Stimulated activated CD4-positive, alpha-beta T cell treated with anti-CD3 and anti-CD28 coated beads, Interleukin-15, amount 100 ng/mL, for 1 hour (primary cell): ENCODE measurements at places on chromosomes 1 and 21.

- DNase-seq, result no peak
These were observed 32.1 kb downstream of the FAM151A start for GRCh38 chr1:54591127-54591756.

DNA sequence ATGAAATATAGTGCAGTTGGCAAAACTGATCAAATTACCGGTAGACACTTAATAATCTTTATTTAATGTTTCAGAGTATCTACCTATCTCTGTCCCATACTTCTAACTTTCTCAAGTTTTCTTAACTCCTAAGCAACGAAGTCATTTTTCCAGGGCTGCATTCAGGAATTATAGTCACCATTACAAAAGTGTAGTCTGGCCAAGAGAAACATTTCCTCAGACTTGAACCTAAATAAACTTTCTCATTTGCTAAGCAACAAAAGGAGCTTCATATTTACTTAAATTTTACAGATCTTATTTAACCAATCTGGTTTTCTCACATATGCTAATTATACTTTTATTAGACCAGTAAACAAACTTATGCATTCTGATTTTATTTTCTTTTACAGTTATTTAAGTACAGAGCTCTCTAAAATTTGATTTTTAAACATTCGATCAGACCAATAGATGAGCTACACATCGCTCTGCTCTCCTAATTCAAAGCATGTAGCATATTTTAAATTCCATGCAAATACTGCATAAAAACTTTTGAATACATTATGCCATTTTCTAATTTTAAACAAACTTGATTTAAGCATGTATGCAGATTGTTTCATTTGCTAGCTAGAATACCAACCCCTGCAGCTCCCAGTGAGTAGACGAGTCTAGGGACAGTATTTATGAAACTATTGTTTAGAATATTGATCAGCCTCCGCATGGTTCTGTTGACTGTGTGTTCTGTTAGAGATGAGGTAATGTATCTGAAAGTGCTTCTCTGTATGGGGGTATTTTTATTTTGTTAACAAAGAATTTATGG, 201.4 kb downstream of the CHRM3 start:
- DNase-seq, result no peak

GRCh38 chr1:66455446-66455845, 78.5 kb upstream of the SGIP1 start:
- no peak for DNase-seq

DNA sequence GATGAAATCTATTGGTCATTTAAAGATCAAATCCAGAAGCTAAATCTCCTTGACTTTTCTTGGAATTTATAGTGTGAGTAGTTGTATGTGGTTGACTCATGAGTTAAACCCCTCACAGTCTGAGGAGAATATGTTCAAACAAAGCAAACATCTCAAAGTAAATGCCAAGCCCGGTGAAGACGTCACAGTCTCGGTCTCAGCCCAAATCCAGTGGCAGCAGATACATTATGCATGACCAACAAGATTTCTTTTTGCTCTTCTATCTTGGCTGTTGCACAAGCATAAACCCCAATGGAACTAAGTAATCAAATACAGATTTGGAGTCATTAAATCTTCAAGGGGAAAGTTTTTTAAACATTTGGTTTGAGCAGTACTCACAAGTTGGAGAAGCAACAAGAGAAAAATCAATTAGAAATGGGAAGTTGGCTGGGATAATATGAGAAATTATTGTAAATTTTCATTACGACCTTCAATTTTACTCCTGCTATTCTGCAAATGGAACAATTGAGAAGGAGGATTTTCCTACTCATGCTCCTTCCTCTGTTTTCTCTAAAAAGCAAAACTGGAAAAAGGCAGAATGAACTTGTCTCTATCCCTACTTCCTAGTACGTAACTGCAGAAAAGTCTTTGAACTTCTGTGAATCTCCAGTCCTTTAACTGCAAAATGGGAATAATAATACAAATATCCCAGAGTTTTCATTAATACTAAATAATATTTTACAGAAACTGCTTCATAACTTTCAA, 575.8 kb downstream of the NUF2 start:
- DNase-seq, result no peak

DNA sequence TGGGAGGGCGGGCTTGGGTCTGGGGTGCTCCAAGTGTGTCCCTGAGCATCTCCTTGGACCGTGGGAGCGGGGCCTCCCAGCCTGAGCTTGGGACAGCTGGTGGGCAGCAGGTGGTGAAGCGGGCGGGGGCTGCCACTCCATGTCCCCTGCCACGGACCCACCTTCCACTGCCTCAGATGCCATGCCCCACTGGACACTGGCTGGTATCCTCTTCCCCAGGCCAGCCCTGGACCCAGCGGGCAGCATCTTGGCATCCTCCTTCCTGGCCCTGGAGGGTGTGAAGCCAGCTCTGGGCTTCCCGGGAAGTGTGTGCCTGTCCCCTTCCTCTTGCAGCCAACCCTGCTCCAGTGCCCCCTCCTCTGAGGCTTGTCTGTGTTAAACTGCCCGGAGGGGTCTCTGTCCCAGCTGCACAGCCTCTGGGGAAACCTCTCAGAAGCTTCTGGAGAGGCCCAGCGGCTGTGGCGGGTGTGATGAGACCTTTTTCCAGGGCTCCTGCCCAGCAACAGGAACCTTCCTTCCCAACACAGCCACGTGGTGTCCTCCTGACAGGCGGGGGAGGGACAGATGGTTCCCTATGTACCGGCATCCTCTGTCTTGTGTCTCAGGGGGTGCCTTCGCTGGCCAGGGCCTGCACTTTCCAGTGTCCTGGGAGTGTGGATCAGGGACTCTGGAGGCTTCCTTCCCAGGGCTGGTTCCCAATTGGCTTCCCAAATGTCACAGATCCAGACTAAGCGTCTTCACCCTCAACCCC, 81.6 kb upstream of the DISP3 start:
- DNase-seq, result no peak

DNA sequence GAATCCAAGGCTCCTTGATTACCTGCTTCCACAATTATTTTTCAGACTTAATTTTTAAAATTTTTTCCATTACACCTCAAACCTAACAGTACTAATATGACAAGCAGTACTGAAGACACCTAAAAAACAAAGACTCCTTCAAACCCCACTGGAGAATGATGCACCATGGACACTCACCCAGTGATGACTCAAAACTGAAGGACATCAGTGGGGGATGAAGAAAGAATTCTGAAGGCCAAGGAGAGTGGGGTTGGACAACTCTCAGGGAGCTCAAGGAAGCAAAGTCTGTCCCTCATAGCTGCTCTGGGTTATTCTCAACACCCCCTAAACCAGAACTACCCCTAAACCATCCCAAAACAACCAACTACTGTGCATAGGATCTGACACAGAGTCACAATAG, 2.4 kb upstream of the ARHGAP29 start:
- DNase-seq, result no peak

- DNase-seq, result no peak
These were observed 9.4 kb upstream of the GNL2 start for GRCh38 chr1:37605061-37605650.

DNA sequence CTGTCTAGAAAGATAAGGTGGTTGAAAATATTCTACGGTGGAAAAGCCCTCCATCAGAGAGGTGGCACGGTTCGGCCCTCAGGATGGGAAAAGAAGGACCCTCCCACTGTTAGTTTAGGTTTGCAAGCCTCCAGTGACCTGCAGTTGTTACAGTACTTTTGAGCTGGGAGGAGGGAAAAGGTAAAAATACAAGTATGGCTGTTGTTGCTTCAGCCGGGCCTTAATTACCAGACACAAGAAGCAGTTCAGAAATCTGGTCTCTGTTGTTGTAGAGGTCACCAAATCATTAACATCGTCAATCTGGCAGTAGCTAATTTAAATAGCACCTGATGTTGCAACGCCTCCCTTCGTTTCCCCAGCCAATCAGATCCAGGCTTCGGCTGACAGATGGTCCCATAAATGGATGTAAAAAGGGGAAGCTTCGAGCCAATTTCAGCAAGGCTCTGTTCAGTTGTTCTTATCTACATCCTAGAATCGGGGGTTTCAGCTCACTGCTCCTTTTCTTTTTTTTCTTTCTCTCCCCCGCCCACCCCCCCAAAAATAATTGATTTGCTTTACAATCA, at the start of gene ELAVL4:
Gene ELAVL4, plus strand, starts transcription at position 424 of the 563 bp plus-strand sequence. CDS start 270 bp downstream, outside the sequence.
- DNase-seq, result no peak

- DNase-seq, result no peak
These were observed 440 bp upstream of the LENEP start for GRCh38 chr1:154992721-154993571.

DNA sequence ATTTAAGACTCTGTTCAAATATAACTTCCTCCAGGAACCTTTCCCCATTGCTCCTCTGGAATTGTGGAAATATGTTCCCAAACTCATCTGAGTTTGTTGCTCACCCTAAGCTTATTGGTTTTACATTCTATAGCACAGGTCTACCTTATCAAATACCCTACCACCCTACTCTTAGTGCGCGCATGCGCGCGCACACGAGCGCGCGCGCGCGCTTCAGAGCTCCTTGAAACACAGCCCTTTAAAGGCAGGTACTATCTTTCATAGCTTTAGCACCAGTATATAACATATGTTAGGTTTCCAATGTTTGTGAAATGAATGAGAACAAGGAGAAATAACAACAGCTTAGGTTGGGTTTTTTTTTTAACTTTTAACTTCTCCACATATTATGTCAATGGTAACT, 3.5 kb downstream of the IPP start:
- DNase-seq, result no peak

- DNase-seq, result no peak
These were observed 6.4 kb downstream of the METTL13 start for GRCh38 chr1:171787686-171788480.

GRCh38 chr1:205004351-205004750, 38.7 kb upstream of the CNTN2 start:
- no peak for DNase-seq

GRCh38 chr1:56965916-56966697, at the start of gene C8B:
C8B (minus strand) TSS chr1:56966015; CDS start chr1:56965948, 67 bp downstream.
- no peak for DNase-seq

- DNase-seq, result no peak
These were observed 12.8 kb downstream of the LRP8 start for GRCh38 chr1:53315046-53315445.

DNA sequence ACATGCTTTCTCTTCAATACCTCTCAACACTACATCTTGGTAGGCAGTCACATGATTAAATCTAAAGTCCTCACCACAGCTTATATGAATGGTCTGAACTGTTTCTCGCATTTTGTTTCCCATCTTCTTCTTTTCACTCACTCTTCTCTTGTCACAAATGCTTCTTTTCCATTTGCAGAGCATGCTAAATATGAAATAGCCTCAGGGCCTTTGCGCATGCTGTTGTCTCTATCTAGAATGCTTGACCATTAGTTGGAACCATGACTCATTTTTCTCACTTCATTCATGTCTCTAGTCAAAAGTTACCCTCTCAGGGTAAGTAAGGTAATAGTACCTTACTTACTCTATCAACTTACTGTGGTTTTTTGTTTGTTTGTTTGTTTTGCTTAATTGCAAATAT, 239.7 kb downstream of the PTPRC start:
- no peak for DNase-seq

DNA sequence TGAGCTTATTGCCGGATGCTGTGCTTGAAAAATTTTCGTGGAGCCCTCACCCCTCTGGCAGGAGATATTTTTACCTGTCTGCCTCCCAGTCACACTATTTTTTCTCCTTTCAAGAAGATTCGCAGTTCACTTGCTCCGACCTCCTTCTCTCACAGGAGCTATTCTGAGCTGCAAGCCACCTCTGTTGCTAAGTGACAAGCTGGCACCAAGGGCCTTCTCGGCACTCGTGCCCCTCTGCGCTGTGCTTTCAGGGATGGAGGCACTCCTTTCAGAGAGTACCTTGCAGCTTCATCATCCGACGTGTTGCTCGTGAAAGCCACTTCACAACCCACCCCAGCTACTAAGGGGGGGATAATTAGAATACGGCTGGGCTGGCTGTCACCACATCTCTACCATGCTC, 11.6 kb downstream of the SLC6A17 start:
- no peak for DNase-seq

GRCh38 chr21:42176859-42177258, 42.1 kb upstream of the ABCG1 start:
- no peak for DNase-seq
